Activated effector memory CD4-positive, alpha-beta T cell treated with anti-CD3 and anti-CD28 coated beads, Interleukin-2, amount 50 U/mL, for 16 hours (primary cell): ENCODE measurements at places on chromosomes 11 and 22.

DNA sequence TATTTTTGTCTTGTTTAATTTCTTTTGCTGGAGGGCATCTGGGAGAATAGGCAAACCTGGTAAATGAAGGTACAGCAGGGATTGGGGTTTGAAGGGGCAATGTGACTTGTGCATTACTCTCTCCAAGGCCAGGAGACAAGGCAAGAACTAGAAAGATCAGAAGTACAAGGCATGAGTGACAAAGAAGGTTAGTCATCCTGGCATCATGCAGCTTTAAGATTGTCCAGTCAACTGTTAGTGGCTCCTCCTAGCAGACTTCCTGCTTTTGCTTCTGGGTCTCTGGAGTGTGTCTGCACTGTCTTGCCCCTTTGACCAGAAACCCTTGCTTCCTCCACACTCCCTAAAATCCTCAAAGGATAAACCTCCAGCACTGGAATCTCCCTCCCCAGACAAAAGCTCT is 27.2 kb upstream of the GLYATL1 start:
- DNase-seq, result no peak

DNA sequence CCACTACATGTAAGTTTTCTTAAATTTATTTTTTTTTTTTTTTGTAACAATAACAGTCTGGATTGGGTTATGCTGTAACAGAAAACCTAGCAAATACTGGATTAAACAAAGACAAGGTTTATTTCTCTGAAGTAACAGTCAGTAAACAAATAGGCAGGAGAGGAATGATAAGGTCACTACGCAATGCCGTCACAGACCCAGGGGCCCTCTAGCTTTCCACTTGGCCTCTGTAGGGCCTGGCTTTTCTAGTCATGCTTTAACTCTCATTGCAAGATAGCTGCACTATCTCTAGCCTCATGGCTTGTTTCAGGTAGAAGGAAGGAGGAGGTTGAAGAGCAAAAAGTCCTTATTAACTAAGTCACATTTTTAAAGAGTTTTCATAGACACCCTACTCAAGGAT is 6.5 kb downstream of the OR10A6 start:
- no peak for DNase-seq

- peak; percentile 73 for DNase-seq
Observed at GRCh38 chr11:60991457-60991856, 20.0 kb downstream of the CD6 start.

DNA sequence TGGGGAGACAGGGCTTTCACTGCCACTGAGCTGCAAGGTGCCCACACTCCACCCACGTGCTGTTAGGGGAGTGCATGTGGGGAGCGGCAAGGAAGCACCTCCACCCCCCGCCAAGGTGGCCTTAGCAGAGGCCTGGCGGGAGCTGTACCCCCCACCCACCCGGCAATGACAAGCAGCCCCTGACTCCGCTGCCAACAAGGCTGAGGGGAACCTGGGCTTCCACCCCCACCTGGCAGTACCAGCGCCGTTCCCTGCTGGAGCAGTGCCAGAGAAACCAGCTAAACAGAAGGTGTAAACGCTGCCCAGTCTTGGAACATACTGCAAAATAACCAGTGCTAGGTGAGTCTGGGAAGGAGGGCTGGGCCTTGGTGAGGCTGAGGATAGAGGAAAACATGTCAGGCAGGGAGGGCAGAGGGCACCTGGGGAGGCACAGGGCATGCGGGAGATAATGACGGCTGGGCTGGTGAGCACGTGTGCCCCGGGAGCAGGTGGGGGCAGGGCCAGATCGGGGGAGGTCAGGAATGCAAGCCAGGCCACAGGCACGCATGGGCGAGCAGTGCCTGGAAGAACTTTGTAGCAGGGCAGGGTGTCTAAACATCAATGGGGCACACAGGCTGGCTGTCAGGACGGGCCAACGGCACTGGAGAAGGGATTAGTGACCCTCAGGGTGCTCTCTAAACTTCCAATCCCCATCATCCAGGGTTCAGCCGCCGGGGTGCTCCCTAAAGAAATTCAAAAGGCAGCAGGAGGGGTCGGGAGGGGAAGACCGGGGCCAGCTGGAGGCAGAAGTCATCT is 6.6 kb downstream of the CERK start:
- no peak for DNase-seq

- no peak for DNase-seq
Observed at GRCh38 chr22:45888221-45889092, 88.5 kb downstream of the WNT7B start.

DNA sequence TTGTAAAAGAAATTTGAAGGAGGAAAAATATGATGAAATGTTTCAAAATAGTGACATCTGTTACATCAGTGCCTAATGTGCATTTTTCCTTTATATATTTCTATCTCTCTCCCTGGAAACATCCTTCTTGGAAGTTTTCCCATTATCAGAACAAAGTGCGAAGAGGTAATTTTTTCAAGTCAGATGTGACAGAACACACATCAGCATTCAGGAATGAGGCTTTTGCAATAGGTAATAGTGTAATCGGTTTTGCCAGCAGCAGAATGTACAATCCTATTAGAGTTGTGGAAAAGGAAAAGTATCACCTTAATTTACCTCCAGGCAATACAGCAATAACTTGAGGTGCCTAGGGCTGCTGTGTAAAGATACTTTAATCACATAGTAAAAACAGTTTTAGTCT is 275.8 kb downstream of the FAT3 start:
- DNase-seq, result no peak

GRCh38 chr22:38755155-38755910 is 465 bp downstream of the SUN2 start:
- peak; percentile 86 for DNase-seq

DNA sequence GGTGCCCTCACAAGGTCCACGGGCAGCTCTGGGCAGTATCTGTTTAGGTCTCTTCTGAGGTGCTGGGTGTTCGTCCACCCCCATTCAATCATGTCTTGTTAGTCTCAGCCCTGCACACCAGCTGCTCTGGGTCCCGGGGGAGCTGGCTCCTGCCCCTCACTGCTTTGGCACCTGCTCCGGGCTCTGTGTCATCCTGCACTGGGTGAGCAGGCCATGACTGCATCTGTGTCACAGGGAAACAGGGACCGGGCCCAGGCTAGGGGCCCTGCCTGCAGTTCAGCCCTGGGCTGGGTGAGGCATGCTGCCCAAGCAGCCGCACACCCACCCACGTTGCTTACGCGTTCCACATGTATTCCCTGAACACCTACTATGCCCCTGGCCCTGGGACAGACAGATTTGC is 43.9 kb downstream of the ELFN2 start:
- no peak for DNase-seq

DNA sequence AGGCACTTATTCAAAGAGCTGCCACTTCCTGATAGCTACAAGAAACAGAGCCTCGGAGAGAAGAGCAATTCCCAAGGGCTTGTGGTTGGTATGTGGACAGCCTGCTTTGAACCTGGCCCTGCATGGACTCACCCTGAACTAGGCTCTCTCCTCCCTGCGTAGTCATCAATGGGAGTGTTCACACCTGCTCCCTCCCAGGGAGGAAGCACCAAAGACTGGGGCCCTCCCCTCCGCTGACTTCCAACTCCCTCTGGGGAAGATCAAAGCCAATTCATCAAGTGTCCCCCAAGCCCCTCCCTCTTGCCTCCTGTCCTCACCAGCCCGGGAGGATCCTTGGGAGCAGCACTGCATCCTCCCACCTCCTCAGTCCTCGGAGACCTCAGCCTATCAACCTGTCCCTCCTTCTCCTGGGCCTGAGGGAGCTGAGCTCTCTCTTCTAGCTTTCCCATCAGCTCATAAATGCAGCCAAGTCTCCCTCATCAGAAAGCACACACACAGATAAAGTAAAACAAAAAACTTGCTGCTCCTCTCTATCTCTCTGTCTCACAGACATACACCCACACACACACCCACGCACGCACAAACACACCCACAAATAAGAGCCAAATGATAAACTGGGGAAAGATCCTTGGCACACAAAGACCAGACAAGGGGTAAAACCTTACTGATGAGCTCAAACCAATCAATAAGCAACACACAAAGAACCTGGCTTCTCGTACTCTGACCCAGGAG is 3.3 kb downstream of the A4GALT start:
- no peak for DNase-seq

GRCh38 chr22:38338772-38339379 is 21.6 kb upstream of the CSNK1E start:
- peak; percentile 34 for DNase-seq

GRCh38 chr11:6925636-6926207 is 504 bp upstream of the ZNF215 start:
- DNase-seq, result no peak

DNA sequence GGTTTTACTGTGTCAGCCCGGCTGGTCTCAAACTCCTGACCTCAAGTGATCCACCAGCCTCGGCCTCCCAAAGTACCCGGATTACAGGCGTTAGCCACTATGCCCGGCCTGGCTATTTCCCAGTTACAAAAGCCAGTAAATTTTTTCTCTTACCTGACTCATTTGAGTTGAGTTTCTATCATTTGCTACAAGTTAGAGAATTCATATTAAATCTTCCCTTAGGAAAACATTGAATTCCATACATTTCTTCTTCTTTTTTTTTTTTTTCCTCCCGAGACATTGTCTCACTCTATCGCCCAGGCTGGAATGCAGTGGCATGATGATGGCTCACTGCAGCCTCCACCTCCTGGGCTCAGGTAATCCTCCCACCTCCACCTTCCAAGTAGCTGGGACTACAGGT is 26.0 kb downstream of the CHEK2 start:
- DNase-seq, result no peak

GRCh38 chr22:35746946-35747703 is 29.5 kb downstream of the APOL5 start:
- DNase-seq, result no peak

GRCh38 chr22:50628543-50629134 is 687 bp upstream of the ARSA start:
- DNase-seq, result no peak

DNA sequence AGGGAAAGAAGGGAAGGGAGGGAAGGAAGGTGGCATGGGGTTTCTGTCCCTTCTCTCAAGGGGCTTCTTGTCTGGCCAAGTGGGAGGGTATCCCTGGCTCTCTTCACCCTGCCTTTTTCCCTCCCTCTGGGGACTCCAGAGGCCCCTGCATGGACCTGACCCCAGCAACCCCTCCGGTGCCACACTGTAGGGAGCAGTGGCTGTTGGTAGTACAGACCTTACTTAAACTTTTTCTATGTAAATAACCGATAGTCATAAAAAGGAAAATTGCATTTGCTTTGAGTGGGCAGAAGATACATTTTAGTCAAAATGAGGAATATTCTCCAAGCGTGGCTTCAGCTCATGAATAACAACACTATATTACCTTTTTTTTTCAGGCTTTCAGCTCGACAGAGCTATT is 1384.0 kb downstream of the BRD1 start:
- no peak for DNase-seq

DNA sequence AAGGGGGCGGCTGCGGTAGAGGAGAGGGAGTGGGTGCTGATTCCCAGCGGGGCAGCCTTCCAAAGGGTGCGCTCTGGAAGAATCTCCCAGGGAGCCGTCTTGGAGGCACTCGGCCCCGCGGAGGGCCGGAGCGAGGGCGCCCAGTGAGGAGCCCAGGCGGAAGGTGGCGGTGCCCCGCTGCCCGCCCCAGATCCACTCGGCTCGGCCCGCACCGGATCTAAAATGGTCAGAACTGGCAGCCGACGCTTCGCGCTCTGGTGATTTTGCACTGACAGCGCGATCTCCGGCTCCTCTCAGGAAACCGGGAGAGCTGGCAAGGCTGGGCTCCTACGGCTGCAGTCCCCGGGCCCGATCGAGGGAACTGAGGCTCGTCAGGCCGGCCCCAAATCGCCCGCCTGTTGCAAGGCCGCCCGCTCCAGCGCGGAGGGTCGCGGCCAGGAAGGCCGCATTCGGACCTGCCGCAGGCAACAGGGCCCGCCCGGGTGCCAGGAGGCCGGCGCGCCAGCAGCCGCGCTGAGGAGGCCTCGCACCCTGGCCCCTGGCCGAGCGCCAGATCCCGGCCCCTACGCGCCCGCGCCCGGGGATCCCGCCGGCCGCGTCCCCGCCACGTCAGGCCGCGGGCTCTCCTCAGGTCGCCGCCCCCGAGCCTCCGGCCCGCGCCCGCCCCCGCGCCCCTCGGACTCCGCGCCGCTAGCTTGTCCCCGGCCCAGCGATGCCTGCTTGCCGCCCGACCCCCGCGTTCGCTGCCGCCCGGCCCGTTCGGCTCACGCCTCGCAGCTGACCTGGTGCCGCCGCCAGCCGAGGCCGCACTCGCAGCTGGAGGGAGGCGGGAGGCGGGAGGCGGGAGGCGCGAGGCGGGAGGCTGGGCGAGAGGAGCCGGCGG is at the start of gene KLHL22:
Gene KLHL22, minus strand, starts transcription at position 818 of the 883 bp plus-strand sequence. CDS start 6,584 bp downstream, outside the sequence.
- peak; percentile 71 for DNase-seq

GRCh38 chr11:74970852-74971395 is 17.8 kb upstream of the NEU3 start:
- DNase-seq, result no peak

GRCh38 chr11:122028545-122028944 is 87.5 kb downstream of the BLID start:
- no peak for DNase-seq

DNA sequence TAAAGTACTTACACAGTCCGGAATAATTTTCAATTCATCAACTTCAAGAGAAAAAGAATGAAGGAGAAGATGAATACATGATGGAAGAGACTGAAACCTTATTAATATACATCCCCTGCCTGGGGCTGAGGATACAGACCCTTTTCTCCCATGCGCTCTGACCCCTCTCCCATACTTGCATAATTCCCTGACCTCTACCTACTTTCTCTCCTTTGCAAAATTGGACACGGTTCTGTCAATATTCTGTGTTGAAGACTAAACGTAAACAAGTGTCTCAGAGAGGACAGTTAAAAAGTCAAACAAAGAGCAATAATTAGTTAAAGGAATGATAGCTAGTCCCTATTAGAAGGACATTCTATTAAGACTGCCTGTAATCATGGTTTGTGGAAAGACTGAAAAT is 7.5 kb downstream of the PRDM10 start:
- no peak for DNase-seq

DNA sequence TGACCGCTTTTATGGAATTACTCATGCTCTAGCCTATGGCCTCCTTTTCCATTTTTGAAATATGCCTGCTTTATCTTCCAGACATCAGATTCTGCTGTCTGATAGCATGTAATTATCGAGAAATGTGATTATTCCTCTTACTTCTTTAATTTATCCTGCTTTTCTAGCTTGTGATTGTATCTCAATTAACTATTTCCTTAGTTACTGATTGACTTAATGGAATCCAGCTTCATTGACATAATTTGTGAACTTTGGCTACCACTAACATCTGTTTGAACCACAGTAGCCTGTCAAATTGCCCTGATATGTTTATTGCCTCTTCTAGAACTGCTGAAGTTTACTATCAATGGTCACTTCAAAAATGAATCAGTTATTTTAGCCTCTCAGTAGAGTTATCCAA is 25.5 kb upstream of the PDE3B start:
- no peak for DNase-seq

DNA sequence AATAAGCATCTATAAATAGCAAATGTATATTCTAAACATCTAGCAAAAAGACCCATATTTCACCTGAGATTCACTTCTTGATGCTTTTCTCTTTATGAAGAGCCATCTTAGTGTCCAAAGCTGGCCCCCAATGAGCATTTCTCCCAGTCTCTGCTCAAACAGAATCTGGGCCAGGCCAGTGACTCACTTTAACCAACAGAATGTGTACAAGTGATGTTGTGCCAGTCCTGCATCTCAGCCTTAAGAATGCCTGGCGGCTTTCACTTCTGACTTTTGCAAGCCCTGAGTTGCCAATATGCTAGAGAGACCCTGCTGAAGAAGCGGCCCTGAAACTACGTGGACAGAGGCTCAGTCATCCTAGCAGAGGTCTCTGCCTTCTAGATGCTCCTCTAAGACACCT is 6.9 kb upstream of the COPB1 start:
- no peak for DNase-seq
